NCI-H748 treated with DMSO at 0.1 percent for 48 hours (cell line): ENCODE measurements at places on chromosomes 5 and 9.

DNA sequence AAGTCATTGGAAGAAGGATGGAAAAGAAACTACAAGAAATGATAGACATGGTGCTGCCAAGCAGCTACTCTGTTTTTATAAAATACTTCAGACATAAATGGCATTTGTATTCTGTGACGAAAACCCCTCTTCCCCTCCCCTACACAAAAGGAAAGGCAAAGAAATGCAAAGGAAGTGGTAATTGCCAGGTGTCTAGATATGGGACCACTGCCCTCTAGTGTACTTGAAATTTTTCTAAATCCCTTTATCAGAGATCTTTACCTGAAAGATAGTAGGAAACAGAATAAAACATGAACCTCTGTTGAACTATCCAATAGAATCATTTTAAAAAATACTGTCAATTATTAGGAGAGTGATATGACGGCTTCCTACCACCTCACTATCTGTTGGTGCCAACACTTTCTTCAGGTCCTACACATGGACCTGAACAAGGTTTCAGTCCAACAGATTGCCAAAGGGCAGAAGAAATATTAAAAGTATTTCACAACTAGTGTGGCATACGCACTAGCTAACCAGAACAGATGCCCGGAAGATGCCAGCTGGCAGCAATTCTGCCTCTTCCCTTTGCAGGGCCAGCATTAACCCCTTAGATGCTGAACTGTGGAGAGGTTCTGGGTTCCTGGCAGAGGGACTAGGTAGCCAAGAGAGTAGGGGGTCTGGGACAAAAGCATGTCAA lies 104.1 kb downstream of the TSSK1B start:
- DNase-seq, result no peak

- peak; percentile 61 for DNase-seq
These were observed 2.1 kb upstream of the TTLL11 start for GRCh38 chr9:122095010-122095767.

DNA sequence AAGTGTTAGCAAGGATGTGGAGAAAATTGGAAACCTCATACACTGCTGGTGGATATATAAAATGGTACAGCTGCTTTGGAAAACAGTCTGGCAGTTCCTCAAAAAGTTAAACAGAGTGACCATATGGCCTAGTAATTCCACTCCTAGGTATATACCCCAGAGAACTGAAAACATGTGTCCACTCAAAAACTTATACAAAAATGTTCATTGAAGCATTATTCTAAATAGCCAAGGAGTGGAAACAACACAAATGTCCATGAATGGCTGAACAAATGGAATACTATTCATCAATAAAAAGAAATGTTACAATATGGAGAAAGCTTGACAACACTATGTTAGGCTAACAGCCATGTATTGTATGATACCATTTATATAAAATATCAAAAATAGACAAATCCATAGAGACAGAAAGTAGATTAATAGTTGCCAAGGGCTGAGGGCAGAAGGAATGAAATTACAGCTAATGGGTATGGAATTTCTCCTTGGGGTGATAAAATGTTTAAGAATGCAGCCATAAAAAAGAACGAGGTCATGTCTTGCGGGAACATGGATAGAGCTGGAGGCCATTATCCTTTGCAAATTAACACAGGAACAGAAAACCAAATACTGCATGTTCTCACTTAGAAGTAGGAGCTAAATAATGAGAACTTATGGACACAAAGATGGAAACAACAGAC lies 33.6 kb upstream of the FBP1 start:
- DNase-seq, result no peak

DNA sequence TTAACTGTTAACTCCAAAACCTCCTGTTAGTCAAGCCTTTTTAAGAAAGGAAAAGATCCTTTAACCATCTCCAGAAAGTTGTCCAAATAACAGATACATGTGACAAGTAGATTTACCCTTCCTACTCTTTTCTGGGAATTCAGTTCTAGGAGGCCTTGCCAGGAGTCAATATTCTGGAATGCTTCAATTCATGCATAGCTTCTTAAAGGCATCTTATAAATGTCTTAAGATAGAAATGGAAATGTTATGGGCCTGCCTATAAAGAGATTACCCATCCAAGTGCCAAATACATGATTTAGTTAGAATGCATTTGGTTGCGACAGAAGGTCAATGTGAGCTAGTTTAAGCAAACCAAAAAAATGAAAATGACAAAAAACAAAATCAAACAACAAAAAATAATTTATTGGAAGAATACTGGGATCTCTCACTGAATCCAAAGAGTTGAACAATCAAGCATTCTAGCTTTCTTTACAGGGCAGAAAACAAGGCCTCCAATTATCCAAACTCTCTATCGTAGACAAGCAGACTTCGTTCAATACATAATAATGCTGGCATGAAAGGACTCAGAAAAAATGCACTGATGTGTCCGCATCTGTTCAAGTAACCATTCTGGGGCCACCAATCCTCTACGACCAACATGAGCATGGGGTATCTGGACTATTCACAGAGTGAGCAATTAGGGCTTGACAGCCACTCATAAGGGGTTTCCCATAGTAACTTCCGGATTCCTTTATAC lies 188.6 kb downstream of the CTNND2 start:
- no peak for DNase-seq

DNA sequence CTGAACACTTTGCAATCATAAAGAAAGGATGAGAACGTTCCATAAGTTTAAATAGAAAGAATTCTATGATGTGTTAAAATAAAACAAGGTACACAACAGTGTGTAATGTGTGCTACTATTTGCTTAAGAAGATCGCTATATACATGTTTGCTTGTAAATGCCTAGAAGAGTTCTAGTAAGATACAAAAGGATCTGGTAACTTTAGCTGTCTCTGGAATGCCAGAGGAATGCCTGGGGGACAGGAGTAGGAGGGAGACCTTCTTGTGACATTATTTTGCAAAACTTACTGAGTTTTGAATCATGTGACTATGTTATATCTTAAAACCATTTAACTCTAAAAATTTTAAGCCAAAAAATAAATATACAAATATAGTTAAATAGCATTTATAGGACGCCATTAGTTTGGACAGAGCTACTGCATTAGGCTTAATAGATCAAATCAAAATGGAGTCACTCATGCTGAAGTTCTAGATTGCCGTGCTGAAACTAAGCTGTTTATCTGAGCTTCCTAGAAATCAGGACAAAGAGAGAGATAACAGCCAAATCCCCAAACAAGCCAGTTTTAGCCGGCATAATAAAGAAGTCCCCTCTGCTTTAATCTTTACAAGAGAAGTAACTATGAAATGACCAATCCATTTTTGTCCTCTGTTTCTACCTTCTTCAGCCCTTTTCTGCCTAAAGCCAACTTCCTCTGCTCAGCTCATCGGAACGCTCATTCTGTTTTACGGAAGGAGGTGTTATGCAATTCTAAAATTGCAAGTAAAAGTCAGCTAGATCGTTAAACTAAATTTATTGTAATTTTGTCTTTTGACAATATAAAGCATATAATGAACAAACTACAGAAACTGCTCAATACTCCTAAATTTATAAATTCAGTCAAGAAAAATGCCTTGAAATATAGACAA lies 44.8 kb downstream of the LIX1 start:
- DNase-seq, result no peak

GRCh38 chr5:170522211-170523141 lies 18.7 kb downstream of the KCNIP1 start:
- no peak for DNase-seq

DNA sequence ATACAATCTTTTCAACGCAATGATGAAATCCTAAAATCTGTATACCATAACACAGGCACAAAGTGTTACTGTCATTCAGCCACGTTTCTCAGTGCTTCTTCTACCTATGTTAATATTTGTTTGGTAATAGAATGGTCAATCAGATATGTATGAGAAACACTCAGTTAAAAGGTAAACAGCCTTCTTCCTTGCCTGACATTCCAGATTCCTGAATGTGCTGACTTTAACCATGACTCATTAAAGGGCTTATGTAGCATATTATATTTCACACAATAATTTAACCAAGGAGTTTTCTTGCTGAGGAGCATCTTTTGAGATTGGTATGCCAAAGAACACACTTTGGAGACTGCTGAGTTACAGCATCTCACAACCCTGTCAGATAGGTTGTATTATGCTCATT lies 187.6 kb downstream of the CETN3 start:
- no peak for DNase-seq

DNA sequence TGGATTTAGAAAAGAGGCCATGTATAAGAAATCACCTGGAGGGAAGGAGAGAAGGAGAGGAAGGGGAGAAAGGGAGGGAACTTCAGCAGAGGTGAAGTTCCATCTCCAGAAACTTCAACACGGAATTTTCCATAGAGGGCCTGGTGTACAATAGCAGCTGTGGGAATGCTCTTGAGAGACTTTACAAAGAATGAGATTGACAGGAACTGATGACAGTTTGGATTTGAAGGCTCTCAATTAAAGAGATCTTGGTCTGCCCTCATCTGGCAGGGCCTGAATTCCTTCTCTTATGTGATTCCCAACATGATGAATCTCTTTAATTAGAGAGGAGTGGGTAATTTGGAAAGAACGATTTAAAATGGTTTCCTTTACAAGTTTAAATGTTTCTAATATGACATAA lies 143.5 kb downstream of the MLLT3 start:
- no peak for DNase-seq

DNA sequence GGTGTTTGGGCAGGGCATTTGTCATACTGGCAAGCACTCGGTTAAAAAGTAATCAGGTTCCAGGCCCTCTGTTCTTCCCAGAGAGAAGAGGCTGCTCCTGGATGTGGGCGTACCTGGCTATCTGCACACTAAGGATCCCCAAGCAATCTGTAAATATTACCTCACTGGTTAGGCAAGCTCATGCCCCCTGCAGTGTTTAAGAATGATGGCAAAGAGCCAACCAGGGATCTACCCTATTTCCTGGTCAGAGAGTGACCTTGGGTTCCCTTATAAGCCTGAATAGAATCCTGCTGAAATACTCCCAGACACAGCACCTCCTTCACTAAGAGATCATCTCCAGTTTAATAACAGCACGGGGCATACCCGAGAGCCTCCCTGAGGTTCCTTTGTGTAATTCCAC lies 181.2 kb downstream of the PIK3R1 start:
- DNase-seq, result peak; percentile 22
